IPS DF 6.9 (cell line): ENCODE measurements at places on chromosomes 5 and 9.

DNA sequence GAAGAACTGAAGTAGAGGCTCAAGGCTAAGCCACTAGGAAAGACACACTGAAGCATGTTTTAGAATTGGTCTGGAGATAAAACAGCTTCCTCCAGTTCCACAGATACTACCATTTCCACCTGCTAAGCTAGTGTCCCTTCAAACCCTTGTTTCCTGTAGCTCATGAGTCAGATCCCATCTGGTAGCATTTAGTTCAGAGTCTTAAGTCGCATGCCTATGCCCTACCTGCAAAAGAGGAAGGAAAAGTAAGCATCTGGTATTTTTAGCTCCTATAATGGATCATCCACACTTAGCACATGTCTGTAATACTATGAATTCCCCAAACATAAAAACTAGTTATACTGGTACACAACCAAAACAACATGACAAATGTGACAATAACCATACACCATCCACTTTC, 92.1 kb downstream of the CDKN2A start:
- H3K27me3 ChIP-seq: no peaks in the 10 kb centered on the region
- no peak overlapping the region for H3K4me3 ChIP-seq
- no peak for DNase-seq
- no peaks in the 10 kb centered on the region for H3K36me3 ChIP-seq
- no peak overlapping the region for H3K27ac ChIP-seq

DNA sequence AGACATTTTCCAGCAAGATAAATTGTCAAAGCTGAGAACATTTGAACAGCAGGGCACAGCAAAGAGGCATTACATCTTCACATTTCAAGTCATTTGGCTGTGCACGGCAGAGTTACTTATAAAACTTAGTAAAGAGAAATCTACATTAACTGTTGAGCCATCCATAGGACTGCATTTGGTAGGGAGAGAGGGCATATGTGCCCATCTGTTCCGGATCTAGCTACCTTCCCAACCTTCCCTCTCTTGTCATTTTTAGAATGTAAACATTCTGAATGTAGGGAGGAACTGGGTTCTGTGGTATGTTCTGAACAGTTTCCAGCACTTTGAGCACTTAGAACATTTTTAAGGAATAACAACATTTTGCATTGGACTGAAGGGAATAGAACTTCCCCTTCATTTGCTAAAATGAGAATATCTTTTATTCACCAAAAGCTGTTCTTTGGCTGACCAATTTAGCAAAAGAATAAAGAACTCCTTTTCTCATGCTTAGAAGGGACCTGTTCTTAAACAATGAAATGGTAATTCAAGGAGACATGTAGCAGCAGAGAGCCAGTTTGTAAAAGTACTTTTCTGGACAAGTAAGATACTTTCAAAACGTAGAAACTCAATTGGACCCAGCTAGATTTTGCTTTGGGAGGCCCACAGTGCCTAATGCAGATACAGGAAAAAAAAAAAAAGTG, 104.4 kb downstream of the CETN3 start:
- H3K36me3 ChIP-seq: no peaks in the 10 kb centered on the region
- no peak for DNase-seq
- H3K4me1 ChIP-seq: peaks cover 2% of the 10 kb centered on the region; the same call in 1 of the 2 replicates
- no peak overlapping the region for H3K4me3 ChIP-seq
- H3K27me3 ChIP-seq: no peaks in the 10 kb centered on the region

GRCh38 chr9:34547960-34548611, 25.3 kb upstream of the ENHO start:
- no peaks in the 10 kb centered on the region for H3K36me3 ChIP-seq
- peak; percentile 35 for DNase-seq
- H3K27ac ChIP-seq: no peak overlapping the region
- H3K4me3 ChIP-seq: no peak overlapping the region
- H3K4me1 ChIP-seq: no peaks in the 10 kb centered on the region
- H3K27me3 ChIP-seq: no peaks in the 10 kb centered on the region

DNA sequence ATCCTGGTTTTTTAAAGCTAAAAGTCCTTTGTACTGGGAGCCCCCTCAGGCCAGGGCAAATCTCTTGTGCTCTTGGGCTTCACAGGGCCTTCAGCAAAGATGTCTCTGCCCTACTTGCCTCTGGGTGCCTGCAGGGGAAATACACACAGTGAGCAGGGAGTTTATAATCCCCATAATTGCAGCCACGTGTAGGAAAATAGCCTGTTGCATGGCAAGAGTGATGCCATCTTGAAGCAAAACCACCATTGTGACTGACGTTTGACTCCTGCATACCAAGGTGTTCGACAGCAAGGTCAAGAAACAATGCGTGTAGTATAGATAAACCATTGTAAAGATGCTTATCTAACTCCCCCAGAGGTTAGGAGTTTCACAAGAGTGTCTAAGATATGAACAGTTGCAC, 11.4 kb upstream of the IL3 start:
- H3K36me3 ChIP-seq: no peaks in the 10 kb centered on the region
- 0 out of 2 replicates have a peak, but pooled peaks cover 3% of the 10 kb centered on the region for H3K4me1 ChIP-seq
- DNase-seq: no peak
- H3K27me3 ChIP-seq: no peaks in the 10 kb centered on the region
- H3K27ac ChIP-seq: no peak overlapping the region

DNA sequence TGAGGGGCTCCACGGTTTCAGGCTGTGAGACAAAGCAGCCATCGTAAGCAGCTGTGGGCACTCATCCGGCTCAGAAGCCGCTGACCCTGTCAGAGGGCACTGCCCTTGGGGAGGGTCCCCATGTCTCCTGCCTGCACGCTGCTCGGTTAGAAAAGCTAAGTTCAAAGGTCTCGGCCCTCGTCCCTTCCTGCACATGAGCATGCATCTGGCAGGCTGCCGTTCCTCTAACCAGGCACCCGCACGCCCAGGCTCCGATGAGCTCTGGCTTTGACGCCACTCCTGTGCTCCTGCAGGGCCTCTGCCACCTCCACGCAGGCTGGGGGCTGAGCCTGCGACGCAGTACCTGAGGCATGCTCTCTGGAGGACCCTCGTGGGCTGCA, 51.3 kb downstream of the NKD2 start:
- DNase-seq: no peak
- H3K27me3 ChIP-seq: no peaks in the 10 kb centered on the region
- no peaks in the 10 kb centered on the region for H3K4me1 ChIP-seq
- H3K36me3 ChIP-seq: peaks cover 41% of the 10 kb centered on the region
- H3K4me3 ChIP-seq: no peak overlapping the region
- no peak overlapping the region for H3K27ac ChIP-seq

- H3K4me3 ChIP-seq: no peak overlapping the region
- H3K27me3 ChIP-seq: no peaks in the 10 kb centered on the region
- DNase-seq: no peak
- H3K36me3 ChIP-seq: no peaks in the 10 kb centered on the region
- no peaks in the 10 kb centered on the region; the same call in 1 of the 2 replicates for H3K4me1 ChIP-seq
Measured at GRCh38 chr5:111748304-111748763, 8.7 kb downstream of the NREP start.

DNA sequence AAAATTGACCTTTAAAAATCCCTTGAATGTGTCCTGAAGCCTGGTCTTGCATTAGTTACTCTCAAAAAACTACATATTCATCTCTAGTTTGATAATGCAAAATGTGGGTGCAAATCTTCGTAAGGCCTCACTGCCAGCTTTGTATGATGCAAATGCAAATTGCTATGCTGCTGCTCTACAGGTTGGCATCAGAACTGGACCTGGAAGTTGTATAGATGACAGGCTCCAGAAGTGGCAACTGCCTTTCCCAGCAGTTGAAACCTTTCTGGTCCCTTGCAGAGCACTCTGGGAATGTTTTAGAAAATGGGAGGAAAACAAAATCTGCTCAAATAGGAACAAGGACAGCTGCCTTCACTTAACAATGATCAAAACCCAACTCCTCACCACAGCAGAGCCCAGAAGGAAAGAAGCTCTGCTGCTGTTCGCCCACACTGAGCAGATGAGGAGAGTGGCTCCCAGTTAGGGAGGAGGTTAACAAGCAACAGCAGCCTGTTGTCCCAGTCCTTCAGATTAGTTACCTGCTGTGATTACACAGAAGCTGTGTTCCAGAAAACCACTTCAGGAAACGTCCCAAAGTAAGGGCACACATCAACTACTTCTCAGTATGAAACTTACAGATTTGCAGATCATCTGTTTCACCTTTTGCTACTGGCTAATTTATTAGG, 93.5 kb downstream of the PLPP1 start:
- H3K27me3 ChIP-seq: no peaks in the 10 kb centered on the region
- no peak for DNase-seq
- peaks cover 3% of the 10 kb centered on the region for H3K4me1 ChIP-seq
- no peak overlapping the region for H3K4me3 ChIP-seq
- H3K27ac ChIP-seq: no peak overlapping the region
- H3K36me3 ChIP-seq: peaks cover 4% of the 10 kb centered on the region; the same call in 1 of the 2 replicates

GRCh38 chr9:18422296-18423036, 51.5 kb upstream of the ADAMTSL1 start:
- H3K4me1 ChIP-seq: no peaks in the 10 kb centered on the region
- DNase-seq: no peak
- no peaks in the 10 kb centered on the region for H3K36me3 ChIP-seq
- H3K4me3 ChIP-seq: no peak overlapping the region

DNA sequence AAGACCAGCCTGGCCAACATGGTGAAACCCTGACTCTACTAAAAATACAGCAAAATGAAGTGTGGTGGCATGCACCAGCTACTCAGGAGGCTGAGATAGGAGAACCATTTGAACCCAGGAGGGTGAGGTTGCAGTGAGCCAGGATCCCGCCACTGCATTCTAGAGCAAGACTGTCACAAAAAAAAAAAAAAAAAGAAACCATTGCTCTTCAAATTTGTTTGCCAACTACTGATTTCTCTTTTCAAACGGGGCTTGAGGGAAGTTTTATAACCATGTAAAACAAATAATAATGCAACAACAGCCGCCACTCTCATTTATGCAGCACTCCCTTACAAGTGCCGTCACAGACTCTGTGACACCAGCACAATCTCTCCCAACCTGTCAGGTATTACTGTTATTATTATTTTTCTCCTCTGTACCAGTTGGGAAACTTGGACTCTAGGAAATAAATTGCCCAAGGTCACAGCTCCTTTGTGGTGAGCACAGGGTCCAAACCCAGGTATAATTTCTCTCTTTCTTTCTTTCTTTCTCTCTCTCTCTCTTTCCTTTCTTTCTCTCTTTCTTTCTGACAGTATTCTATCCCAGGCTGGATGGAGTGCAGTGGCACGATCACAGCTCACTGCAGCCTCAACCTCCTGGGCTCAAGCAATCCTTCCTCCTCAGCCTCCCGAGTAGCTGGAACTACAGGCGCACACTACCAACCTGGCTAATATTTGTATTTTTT, 25.4 kb downstream of the SERINC5 start:
- no peaks in the 10 kb centered on the region for H3K27me3 ChIP-seq
- H3K4me3 ChIP-seq: no peak overlapping the region
- no peak for DNase-seq
- H3K4me1 ChIP-seq: no peaks in the 10 kb centered on the region; the same call in 1 of the 2 replicates

DNA sequence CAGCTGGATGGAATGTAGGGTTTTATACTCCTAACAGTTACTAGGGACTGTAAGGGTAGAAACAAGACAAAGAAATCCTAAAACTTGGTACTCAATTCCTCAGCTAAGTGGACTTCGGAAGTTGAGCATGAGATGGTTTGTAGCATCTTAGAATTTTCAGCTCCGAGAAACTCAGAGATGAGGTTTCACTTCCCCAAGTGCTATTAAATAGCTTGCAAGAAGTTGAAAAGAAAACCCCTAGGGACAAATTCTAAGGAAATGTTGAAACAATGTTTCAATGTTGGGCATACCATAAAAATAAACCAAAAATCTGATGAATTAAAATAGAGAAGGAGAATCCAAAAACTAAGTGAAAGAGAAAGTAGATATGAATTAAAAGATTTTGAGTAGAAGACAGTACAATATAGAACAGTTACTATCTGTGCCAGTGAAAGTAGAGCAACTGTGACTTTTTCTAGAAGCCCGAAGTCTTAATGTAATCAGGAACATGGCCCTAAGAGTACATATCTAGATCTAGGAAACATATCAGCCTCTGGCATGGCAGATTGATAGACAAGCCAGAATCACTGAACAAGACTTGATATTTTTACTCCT, 308.6 kb upstream of the RGMB start:
- no peaks in the 10 kb centered on the region for H3K27me3 ChIP-seq
- H3K4me1 ChIP-seq: no peaks in the 10 kb centered on the region; the same call in 1 of the 2 replicates
- no peak for DNase-seq
- no peak overlapping the region for H3K27ac ChIP-seq
- no peaks in the 10 kb centered on the region for H3K36me3 ChIP-seq

GRCh38 chr9:135105211-135105745, 17.8 kb downstream of the OLFM1 start:
- H3K4me3 ChIP-seq: no peak overlapping the region
- DNase-seq: no peak
- H3K36me3 ChIP-seq: peaks cover 3% of the 10 kb centered on the region; the same call in 1 of the 2 replicates
- no peaks in the 10 kb centered on the region for H3K4me1 ChIP-seq
- H3K27me3 ChIP-seq: no peaks in the 10 kb centered on the region

GRCh38 chr9:33295571-33295970, 5.3 kb downstream of the NFX1 start:
- no peak for DNase-seq
- H3K27ac ChIP-seq: no peak overlapping the region
- peaks cover 9% of the 10 kb centered on the region; the same call in 1 of the 2 replicates for H3K36me3 ChIP-seq

GRCh38 chr9:101832486-101832885, 94.0 kb upstream of the GRIN3A start:
- no peak for DNase-seq
- H3K4me1 ChIP-seq: no peaks in the 10 kb centered on the region
- H3K27me3 ChIP-seq: no peaks in the 10 kb centered on the region
- H3K4me3 ChIP-seq: no peak overlapping the region

DNA sequence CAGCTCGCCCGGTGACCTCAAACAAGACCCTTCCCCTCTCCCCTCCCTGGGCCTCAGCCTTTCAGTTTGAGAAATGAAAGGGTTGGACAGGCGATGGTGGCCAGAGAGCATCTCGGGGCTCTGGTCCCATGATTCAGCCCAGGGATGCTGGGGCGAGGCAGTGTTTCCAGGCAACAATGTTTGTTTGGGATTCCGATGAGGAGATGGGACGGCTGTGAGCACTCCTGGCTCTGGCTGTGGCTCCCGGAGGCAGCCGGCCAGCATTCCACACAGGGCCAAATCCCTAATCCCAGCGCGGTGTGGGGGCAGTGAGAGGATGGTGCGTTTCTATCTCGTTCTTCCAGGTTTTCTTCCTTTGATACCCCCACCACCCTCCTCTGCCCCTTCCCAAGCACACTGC, 66.0 kb downstream of the HMCN2 start:
- H3K4me1 ChIP-seq: no peaks in the 10 kb centered on the region
- no peak overlapping the region for H3K4me3 ChIP-seq
- DNase-seq: no peak
- 0 out of 2 replicates have a peak, but pooled peaks cover 3% of the 10 kb centered on the region for H3K36me3 ChIP-seq

DNA sequence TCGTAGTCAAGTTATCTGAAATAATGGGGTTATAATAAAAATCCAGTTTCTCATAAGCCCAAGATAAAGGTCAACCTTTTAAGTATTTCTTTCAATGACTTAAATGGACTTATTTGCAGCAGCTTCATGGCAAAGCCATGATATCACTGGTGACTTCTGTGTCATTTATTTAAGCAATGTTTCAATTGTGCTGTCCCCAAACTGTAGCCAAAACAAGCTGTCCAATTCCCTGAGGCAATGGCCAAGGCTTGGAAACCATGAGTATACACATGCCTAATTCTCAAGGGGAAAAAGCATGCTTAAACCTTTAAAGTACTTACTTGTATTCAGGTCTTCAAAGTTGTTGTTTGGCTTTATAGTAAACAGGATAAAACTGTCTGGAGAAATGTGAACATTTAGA, 376.4 kb upstream of the TNC start:
- peaks cover 2% of the 10 kb centered on the region; the same call in 1 of the 2 replicates for H3K4me1 ChIP-seq
- DNase-seq: no peak
- no peaks in the 10 kb centered on the region; the same call in 1 of the 2 replicates for H3K36me3 ChIP-seq
- no peaks in the 10 kb centered on the region for H3K27me3 ChIP-seq

GRCh38 chr5:88677376-88677895, 205.5 kb downstream of the MEF2C start:
- no peak overlapping the region for H3K4me3 ChIP-seq
- H3K4me1 ChIP-seq: peaks cover 7% of the 10 kb centered on the region
- no peak overlapping the region for H3K27ac ChIP-seq
- H3K36me3 ChIP-seq: no peaks in the 10 kb centered on the region
- DNase-seq: no peak
- peaks cover 45% of the 10 kb centered on the region for H3K27me3 ChIP-seq
